ENCODE measurements at places on chromosomes 5 and 9.

DNA sequence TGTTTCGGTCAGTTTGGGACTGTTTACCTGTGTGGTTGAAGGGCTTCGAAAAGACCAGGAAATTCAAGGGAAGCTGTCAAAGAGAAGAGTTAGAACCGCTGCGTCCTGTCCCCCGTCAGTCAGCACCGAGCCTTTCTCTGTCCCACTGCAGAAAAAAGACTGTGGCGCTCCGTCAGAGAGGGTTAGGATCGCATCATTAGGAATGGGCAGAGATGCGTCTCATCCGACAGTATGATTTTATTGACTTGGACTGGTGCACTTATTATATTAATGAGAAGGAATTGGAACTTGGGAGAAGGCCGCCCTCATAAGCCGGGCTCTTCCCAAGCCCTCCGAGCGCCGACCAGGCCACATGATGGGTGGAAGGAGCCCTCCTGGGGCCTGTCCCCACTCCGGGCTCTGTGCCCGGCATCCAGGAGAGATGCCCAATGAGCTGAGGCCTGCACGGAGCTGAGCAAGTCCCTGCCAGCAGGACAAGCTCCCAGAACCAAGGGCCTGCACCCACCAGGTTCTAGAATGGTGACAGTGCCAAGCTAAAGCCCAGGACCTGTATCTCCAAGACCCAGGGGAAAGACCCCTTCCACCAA is 71.5 kb downstream of the NEK6 start:
- DNase-seq = no peak

DNA sequence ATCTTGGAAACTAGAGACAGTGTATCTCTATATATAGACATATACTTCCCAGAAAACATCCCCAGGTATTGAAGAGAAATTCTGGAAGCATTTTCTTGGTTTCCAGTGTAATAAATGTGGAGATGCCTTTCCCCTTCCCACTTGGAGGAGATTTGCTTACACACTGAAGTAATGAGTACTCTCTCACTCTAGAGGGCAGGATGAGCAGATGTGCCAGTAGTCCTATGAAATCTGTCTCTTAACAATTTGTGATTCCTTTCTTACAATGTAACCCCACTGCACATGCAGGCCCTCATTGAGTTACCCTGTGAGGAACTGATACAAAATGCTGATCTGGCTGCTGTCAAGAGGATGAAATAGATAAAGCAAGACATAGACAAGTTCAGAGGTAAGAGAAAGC is 567.2 kb downstream of the SLCO4C1 start:
- no peak for DNase-seq

DNA sequence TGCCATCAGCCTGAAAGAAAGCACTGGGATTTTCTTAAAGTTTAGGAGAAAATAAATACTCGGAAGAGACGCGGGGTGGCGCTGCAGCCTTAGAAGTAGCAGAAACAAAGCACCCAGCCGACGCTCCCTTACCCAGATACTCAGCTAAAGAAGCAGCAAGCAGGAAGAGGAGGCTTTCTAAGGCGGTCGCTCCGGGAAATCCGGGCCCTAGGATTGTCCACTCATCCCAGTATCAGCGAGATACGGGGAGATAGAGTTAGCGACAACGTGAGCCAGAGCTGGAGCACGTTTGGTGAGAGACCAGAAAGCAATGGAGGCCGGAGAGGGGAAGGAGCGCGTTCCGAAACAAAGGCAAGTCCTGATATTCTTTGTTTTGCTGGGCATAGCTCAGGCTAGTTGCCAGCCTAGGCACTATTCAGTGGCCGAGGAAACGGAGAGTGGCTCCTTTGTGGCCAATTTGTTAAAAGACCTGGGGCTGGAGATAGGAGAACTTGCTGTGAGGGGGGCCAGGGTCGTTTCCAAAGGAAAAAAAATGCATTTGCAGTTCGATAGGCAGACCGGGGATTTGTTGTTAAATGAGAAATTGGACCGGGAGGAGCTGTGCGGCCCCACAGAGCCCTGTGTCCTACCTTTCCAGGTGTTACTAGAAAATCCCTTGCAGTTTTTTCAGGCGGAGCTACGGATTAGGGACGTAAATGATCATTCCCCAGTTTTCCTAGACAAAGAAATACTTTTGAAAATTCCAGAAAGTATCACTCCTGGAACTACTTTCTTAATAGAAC is at the start of gene PCDHB2:
TSS of gene PCDHB2 (plus strand) at position 135 of the 782 bp plus-strand sequence. CDS start at position 311, 176 bp downstream.
- DNase-seq = no peak

DNA sequence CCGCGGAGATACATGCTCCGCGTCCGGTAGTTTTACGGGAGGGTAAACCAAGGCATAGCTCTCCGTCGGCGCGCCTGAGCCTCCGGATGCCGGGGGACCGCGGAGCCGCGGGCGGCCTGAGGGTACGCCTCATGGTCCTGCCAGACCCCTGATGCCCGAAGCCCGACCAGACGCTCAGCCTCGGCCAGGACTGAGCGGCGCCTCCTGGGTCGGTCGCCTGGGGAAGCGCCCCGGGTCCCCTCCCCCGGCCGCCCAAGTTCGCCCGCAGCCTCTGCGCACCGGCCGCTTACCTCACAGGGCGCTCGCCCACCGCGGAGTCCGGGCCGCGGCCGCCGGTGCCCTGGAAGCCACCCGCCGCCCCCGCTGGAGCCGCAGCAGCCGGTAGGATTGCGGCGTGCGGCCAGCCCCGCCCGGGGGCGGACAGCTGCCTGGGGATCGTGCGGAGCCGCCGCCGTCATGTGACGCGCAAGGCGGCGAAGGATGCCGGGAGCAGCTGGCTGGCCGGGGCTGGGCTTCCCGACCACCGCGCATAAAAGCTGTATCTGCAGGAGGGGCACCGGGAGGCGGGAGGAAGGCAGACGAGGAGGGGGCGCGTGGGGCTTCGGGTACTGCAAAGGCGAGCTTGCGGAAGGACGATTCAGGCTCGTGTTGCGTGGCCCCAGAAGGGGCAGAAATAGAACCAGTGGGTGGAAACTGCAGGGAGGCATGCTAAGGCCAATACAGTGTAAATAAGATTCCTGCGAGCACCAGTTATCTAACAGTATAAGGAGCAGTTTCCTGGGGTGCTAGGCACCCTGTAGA is at the start of gene FBXO10:
TSS of gene FBXO10 (minus strand) at position 460 of the 801 bp plus-strand sequence. CDS start 34,612 bp downstream, outside the sequence.
- peak; percentile 90 for DNase-seq

GRCh38 chr5:82222597-82223574 is 55.3 kb downstream of the RPS23 start:
- DNase-seq = no peak

DNA sequence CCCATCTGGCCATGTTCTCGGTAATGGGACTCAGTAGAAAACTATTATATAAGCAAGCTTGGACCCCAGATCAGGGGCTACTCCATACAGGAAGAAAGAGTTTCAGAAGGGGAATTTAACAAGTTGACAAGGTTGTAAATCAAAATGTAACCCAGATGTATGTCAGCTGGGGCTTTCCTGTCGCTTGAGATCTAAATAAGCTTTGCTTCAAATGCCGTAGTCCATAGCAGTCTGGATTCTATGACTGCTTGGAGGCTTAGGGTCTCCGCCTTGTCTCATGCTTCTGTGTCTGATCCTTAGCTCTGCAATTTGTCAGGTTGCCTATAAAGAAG is 70.4 kb downstream of the TEX10 start:
- no peak for DNase-seq

GRCh38 chr5:176151281-176151680 is 86.9 kb upstream of the SIMC1 start:
- no peak for DNase-seq

- DNase-seq = no peak
Measured at GRCh38 chr5:54484219-54484894, 28.9 kb downstream of the HSPB3 start.

DNA sequence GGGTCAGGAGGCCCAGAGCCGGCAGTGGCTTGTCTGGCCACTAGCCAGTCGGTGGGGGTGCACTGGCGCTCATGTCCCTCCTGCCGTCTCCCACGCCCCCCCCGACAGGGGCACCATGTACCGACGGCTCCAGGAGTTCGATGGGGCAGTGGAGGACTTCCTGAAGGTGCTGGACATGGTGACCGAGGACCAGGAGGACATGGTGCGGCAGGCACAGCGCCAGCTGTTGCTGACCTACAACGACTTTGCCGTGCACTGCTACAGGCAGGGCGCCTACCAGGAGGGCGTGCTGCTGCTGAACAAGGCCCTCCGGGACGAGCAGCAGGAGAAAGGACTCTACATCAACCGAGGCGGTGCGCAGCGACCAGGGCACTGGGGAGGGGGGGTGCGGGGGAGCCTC is 8.1 kb downstream of the TTC16 start:
- peak; percentile 47 for DNase-seq

DNA sequence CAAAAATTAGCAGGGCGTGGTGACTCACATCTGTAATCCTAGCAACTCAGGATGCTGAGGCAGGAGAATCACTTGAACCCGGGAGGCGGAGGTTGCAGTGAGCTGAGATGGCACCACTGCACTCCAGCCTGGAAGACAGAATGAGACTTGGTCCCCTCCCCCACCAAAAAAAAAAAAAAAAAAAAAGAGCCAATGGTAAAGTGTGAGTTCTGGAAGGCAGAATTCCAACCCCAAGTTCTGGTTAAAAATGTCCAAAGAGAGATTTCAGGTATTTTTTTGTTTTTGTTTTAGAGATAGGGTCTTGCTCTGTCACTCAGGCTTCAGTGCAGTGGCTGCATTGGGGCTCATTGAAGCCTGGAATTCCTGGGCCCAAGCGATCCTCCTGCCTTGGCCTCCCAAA is 1.6 kb upstream of the SET start:
- no peak for DNase-seq

- no peak for DNase-seq
Measured at GRCh38 chr9:33157960-33158842, 8.9 kb downstream of the B4GALT1 start.
